ENCODE measurements at places on chromosomes 2 and 18.

DNA sequence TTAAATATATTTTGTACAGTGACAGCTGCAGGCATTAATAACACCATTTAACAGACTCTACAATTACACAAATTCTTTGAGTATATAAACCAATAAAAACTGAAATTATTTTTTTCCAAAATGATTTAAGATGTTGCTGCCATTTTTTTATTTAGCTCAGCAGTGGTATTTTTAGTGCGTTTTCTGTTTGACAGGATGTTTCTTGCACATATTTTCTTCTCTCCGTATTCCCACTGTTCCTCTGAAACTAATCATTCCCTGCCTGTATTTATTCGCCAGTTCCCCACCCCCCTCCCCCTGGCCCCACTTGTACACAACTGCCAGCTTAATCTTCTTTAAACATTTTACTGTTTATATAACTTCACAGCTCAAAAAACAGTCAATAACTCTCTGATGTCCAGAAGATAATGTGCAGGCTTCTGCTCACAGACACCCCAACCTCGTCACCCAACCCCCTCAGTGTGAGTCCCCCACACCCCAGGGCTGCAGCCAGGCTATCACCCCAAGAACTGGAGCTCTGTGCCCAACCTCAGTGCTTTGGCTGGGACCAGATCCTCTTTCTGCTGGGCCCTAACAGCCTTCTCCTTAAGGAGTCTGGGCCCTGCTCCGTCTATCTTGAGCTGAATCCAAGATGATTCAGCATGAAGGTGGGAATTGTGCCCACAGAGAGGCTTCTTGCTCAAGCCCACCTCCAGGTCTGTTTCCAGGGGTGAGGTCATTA is 41.6 kb upstream of the MAP4K4 start:
- no peak for DNase-seq

DNA sequence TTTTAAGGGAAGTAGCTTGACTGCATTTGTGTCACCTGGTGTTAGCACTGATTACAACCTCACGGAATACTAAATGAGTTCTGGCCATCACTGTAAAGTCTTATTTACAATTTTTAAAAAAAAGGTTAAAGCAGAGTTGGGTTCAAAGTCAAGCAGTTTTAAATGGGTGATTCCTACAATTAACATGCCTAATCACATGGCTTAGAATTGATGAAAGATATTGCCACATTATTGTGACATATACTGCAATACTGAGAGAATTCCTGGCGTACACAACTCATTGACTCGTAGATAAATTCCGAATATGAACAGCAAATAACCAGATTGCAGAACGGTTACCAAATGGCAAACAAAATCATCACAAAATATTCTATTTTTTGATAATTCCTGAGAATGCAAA is 34.2 kb downstream of the ROCK2 start:
- no peak for DNase-seq

DNA sequence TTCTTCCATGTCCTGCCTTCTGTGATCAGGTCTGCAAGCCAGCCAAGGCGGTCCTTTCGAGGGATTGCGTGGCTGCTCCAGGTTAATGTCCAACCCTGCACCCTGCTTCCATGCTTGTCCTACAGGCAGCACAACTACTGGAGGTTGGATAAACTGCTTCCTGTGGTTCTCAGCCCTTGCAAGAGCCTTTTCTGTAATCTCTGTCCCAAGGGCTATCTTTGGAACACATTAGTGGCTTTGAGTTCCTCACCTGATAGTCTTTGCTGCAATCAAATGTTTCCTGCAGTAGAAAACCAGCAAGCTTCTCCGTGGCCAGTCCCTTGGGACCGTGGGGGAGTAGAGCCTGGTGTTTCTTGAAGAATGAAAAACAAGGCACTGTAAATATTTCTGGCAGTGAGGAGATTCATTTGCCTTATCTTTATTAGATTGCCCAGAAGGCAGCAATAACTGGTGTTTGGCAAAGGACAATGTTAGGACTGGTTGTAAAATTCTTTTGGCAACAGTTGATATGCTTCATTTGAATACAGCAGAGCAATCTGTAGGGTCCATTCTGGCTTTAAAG is 214.4 kb downstream of the FHOD3 start:
- no peak for DNase-seq

DNA sequence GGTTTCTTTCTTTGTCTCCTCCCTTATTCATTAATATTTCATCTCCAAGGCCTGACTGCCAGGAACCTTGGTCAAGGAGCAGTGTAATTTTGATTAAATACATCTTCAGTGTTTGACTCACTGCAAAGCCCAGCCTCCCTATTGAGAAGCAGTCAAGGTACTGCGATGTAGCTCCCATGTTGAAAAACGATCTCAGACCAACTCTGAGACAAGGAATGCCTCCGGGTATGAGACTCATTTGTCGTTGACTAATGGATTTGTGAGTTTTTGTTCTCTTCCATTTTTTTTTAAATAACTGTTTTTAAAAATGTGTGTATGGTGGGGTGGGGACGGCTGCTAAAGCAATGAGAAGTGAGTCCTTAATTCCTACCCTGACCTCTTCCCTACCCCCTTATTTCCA is 361.6 kb downstream of the SOX11 start:
- no peak for DNase-seq

DNA sequence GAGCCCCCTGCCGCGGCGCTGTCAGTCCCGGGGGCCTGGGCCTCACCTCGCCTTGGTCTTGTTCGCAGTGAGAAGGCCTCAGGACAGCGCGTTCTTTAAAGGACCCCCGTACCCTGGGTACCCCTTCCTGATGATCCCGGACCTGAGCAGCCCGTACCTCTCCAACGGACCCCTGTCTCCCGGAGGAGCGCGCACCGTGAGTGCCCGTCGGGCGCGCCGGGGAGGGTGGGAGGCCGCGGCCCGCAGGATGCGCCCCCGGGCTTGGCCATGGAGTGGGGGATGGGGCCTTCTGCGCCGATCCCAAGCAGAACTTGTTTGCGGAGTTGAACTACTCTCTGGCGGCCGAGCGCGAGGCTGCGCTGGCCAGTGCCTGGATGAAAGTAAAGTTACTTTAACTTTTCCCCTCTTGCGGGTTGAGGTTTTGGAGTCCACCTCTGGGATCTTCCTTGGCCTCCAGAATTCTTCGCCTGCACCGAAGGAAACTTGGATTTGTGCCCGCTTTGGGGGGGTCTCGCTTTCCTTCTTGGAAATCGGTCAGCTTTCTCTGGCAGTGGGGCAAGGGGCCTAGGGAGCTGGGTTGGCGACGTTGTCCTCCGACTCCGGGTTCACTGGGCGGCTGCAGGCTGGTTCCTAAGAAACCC is 1.2 kb downstream of the TCF7L1 start:
- DNase-seq: no peak

DNA sequence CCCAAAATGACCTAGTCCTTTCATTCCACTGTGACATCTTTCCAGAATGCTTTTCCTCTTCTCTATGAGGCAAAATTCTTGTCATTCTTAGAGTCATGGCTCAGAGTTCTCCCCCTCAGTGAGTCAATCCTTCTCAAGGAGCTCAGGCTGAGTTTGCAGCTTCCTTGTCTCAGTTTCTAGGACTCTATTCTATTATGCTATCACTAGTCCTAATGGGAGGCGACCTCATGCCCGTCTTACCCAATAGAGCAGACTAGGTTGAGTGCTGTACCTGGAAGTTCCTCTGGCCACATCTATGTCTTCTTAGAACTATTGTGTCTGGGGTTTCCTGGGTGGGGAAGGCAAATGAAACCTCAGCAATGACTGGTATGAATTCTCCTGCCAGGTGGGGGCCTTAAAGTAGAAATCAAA is 51.5 kb downstream of the HAUS1 start:
- DNase-seq: peak; percentile 57
